ENCODE measurements at places on chromosomes 11 and 22.

DNA sequence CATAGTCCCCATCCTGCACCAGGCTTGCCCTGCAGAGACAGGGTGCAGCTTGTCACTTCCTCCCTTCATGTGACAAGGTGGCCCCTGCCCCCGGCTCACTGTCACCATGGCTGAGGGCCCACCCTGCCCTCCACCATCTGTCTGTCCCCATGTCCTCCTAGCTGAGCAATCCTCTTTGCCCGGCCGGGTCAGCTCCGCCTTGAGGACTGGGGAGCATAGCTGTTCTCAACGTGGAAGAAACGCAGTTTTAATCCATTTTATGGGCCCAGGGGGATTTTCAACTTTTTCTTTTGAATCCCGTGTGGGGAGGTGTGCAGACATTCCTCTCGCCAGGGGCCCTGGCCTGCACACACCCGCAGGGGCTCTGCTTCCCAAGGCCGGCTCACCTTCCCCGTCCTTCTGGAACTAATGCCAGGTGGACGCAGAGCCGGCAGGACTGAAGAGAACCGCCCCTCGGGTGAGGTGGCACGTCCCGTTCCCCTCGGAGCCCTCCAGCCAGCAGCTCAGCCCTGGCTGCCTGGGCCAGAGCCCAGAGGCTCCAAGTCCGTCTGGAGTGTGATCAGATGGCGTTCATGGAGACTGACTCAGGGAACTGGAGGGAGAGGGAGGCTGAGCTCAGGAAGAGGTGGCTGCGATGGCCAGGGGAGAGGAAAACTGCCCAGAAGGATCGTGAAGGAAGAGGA lies 1108.7 kb downstream of the BRD1 start:
- peak; percentile 7 for DNase-seq

DNA sequence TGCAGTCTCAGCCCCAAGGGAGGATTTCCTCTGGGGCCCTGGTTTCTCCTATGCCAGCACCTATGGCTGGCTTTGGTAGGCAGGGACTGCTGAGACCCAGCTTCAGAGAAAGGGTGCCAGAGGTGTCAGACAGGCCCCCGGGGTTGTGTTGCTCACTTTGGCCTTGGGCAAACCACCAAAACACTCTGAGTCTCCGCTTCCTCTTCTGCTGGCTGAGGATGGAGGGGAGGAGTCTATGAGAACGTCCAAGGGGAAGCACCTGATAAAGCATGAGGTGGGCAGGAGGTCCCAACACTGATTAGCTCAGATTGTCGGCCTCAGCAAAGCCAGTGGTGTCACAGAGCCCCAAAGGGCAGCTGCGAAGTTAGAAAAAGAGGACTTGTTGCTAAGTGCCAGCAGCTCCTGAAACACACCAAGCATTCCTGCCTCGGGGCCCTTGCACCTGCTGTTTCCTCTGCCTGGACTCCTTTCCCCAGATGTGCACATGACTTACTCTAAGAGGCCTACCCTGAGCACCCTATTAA lies 10.5 kb downstream of the SMTNL1 start:
- DNase-seq, result no peak

DNA sequence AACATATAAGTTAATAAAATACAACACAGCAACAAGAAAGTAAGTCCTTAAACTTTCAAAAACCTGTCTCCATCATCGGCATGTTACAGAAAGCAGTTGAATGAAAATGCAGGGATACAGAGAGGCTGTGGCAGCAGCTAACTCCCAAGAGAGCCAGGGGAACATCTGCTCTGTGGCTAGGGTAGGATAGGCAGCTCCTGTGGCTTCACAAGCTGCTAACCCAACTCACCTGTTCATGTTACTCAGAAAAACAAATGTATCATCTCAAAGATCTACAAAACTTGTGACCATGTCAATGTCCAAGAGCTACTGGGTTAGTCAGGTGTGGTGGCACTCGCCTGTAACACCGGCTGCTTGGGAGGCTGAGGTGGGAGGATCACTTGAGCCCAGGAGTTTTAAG lies 15.2 kb upstream of the PLAAT3 start:
- no peak for DNase-seq

DNA sequence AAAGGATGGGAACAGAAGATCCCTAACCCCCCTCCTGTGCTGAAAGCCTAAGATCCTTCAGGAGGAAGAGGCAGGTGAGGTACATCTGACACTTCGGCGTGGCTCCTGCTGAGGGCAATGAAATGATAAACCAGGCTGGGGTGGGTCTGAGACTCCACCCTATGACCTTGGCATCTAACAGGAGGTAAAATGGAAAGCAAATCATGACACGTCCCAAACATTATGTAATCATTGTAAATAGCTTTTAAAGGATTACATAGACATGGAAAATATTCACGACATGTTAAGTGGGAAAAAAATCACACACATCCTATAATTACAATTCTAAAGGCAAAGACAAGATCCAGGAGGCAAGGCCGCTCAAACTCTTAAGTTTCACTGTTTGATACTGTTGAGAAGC lies 70.5 kb downstream of the LINC01488 start:
- no peak for DNase-seq
